ENCODE measurements at places on chromosomes 7 and 10. TPM values are rescaled to one million over a fixed set of nuclear protein-coding genes. Genes with fewer than 3 reads are reported as not detected.

The ASB15 gene
- total RNA-seq, result not detected

The SLC18A3 gene
- total RNA-seq, result not detected

The PRPS1L1 gene
- total RNA-seq, result not detected

The FEZF1 gene
- total RNA-seq, result not detected

The NPFFR1 gene
- not detected for total RNA-seq

The TBATA gene
- total RNA-seq, result not detected

The ZNRF2 gene
- total RNA-seq, result 3.9 TPM

The INHBA gene
- 1.0 TPM for total RNA-seq

The ANKRD7 gene
- total RNA-seq, result not detected

The ELFN1 gene
- total RNA-seq, result 0.32 TPM
